SK-N-SH treated with all-trans-retinoic acid at 6 μM for 48 hours (cell line): ENCODE measurements at places on chromosomes 5 and 9.

DNA sequence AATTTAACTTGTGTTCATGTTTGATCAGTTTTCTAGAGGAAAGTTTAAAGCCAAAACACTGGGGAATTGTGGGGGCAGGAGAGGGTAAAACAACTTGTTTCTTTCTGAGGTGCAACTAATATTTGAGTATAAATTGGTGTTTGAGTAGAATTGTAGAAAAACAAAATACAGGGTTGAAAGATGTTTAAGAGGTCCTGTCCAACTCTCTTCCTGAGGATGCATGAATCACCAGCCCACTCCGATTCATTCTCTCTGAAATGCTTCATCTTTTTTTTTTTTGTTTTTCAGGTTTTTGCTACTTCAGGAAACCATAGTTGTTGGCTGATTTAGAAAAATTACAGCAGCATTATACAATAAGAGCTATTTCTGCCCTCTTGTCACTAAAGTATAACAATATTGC lies 42.4 kb upstream of the TMC1 start:
- no peak for ATAC-seq

- no peak for ATAC-seq
Measured at GRCh38 chr5:86030753-86031152, 587.0 kb upstream of the COX7C start.

DNA sequence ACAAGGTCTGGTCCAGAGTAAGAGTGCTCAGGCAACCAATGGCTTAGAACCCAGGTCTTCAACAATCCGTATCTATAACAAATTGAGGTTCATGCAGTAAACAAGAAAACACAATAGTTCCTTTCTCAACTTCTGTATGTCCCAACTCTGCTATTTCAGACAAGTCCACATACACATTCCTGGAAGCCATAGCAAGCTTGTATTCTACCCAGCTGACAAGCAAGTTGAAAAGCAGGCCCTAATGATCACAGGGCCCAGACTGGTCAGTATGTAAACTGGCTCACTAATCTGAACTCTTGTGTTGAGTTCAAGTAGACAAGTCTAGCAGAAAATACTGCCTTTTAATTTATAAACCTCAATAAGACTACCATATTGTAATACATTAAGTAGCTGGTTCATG lies 26.9 kb downstream of the FNIP1 start:
- no peak for ATAC-seq

DNA sequence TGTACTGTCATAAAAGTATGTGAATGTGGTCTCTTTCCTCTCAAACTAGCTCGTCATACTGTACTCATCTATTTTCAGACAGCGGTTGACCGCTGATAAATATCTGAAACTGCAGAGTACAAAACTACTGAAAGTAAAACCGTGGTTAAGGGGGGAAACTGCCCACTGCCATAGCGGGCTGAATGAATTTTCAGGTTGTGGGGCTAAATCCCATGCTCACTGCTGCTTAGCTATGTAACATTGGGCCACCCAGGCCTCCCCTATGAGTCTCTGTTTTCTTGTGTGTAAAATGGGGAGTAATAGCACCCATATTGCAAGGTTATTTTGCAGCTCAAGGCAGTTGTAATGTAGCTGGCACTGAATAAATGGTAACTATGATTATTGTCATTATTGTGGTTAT lies 82.3 kb downstream of the MSX2 start:
- ATAC-seq = no peak

GRCh38 chr5:175824676-175825075 lies 46.7 kb upstream of the CPLX2 start:
- no peak for ATAC-seq

DNA sequence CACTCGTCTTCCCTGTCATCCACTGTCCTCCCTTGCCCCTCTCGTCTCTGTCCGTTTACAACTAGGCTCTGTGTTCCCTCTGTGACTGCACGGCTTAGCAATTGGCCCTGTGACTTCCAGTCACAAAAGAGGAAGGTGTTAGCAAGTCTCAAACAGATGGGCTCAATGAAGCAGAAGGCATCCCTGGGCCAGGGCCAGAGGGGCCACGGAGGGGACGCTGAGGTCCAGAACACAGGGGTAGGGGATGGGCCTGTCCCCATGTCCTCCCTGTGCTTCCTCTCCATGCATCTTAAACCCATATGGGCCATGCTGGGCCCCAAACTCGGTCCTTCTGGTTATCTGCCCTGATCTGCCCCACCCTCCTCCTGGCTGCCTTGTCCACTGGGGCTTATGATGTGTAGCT lies at the start of gene CD72:
CD72 (minus strand) TSS at position 89 of the 403 bp plus-strand sequence. CDS start 110 bp downstream, outside the sequence.
- ATAC-seq = no peak

DNA sequence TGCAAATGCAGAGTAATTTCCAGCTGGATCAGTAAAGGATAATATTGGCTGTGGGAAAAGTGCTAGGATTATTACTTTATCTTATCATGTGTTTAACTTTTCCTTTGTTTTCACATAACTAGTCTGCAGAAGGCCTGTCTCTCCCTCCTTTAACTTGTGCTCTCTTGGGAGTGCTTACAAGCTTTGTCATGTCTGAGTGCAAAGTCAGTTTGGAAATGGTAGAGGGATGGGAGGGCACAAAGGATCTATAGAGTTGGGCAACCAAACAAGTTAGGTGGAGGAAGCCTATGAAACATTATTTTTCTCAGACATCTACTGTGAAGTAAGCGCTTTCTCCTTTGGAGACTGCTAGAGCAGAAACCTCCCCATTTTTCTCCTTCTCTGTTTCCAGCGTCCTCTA lies 308.8 kb downstream of the ARHGAP26 start:
- ATAC-seq = no peak

DNA sequence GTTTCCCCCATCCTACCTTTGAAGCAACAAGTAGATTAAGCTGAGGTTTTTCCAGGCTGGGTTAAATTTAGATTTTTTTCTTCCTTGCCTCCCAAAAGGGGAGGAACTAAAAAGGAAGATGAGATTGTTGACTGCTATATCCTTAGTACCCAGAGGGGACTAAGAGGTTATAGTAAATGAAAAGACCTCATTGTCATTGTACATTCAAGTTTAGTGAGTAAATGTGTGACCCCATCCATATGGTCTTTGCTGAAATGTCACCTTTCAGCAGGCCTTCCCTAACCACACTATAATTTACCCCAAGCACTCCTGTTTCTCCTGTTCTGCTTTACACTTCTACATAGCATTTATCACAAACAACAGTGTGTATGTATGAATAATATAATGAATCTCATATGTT lies 35.8 kb upstream of the CHD1 start:
- no peak for ATAC-seq

- ATAC-seq = no peak
Measured at GRCh38 chr5:24226479-24226878, 418.3 kb downstream of the CDH10 start.

GRCh38 chr5:127916885-127917573 lies 166.5 kb upstream of the SLC12A2 start:
- no peak for ATAC-seq
